ENCODE measurements at places on chromosomes 3 and 15.

- DNase-seq: no peak
These were observed at the start of gene SLC6A1 for GRCh38 chr3:10992017-10992942. Gene SLC6A1 (plus strand): TSS chr3:10992748. CDS start chr3:11017212, 24,464 bp downstream.

GRCh38 chr15:87089551-87089950 is 1009.9 kb downstream of the AGBL1 start:
- DNase-seq: no peak

GRCh38 chr3:123728014-123728413 is 143.2 kb upstream of the HACD2 start:
- DNase-seq: no peak

- no peak for DNase-seq
These were observed 275.4 kb downstream of the TIGIT start for GRCh38 chr3:114569186-114569585.

- no peak for DNase-seq
These were observed 362.7 kb upstream of the CFAP20DC start for GRCh38 chr3:59412516-59412915.

GRCh38 chr3:197953325-197953724 is 3.3 kb downstream of the RPL35A start:
- no peak for DNase-seq

DNA sequence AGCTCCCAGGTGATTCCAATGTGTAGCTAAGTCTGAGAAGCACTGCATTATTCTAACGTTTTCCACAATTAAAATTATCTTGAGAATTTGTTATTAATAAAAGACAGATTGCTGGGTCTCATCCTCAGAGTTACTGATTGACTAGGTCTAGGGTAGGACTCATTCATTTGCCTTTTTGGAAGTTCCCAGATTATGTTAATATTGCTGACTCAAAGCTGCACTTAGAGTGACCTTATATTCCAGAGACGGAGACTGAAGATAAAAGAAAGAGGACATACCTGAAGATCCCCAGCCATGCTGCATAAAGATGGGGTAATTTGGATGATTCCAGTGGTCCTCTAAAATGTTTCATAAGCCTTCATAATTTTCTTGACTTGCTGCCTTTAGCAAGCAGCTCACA is 81.8 kb downstream of the PLSCR2 start:
- DNase-seq: no peak

DNA sequence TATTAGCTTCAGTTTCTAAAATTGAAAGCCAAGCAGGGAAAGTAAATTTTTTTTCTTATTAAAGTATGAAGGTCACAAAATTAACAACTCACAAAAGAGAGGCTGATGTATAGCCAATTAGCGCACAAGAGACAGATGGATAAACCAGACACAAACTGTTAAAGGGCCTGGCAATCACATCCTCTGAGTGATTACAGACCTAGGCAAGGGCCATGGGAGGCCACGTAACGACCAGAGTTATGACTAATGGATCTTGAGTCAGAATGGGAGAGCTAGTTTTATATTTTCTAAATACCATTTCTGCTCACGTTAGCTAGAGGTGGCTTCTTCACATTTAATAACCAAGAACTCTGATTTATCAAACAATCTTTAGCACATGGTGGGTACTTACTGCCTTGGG is 17.8 kb upstream of the SCAMP5 start:
- no peak for DNase-seq

DNA sequence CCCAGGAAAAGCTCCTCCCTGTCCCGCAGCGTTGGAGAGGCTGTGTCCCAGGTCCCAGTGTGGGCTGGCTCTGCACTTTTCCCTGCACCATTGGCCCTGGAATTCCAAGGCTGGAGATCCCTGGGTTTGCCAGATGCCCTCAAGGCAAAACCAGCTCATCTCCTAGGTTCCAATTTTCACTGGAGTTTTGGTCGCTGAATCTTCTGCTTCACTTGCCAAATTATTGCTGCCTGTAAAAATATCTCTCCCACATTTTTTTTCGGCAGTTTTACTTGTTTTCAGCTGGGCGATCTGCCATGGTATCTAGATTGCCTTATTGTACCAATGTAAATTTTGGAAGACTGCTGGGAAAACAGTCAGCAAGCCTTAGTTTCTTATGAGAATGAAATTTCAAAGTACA is 150.9 kb upstream of the ATP10A start:
- DNase-seq: no peak

GRCh38 chr3:47162697-47163168 is 1.2 kb downstream of the SETD2 start:
- no peak for DNase-seq

DNA sequence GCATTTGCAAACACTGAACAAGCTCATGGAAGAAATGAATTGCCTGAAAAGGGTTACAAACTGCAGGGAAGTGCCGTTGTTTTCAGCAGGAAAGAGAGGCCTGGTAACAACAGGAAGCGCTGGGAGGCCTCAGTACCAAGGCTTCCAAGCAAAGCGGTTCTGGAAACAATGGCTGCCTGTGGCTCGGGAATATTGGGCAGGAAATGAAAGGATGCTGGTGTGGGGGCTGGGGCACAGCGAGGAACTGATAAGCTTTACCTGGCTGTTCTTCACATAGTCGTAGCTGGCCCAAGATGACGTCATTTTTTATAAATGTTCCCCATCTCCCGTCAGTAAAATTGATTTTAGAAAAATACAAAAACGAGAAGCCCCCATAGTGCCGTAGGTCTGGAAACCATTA is 55.9 kb downstream of the ARHGAP31 start:
- no peak for DNase-seq

Data from stimulated activated CD8-positive, alpha-beta memory T cell treated with anti-CD3 and anti-CD28 coated beads, Interleukin-15, amount 100 ng/mL, for 4 hours (primary cell).